ENCODE measurements at places on chromosomes 3 and 15. TPM values are rescaled to one million over a fixed set of nuclear protein-coding genes. Genes with fewer than 3 reads are reported as not detected.

IL17RE gene
- total RNA-seq = 1.7 TPM

SPINK8 gene
- total RNA-seq = not detected

ACSBG1 gene
- not detected for total RNA-seq

FBN1 gene
- total RNA-seq = 1.7 TPM

- DNase-seq = no peak
Observed at GRCh38 chr3:179083977-179084376, 12.4 kb upstream of the ZMAT3 start.

- DNase-seq = peak; percentile 61
Observed at GRCh38 chr3:179072100-179072438, 460 bp upstream of the ZMAT3 start.

- DNase-seq = no peak
Observed at GRCh38 chr15:80233581-80233980, 18.4 kb downstream of the CTXND1 start.

GRCh38 chr15:74580538-74581350, 34.9 kb upstream of the CLK3 start:
- no peak for DNase-seq

DNA sequence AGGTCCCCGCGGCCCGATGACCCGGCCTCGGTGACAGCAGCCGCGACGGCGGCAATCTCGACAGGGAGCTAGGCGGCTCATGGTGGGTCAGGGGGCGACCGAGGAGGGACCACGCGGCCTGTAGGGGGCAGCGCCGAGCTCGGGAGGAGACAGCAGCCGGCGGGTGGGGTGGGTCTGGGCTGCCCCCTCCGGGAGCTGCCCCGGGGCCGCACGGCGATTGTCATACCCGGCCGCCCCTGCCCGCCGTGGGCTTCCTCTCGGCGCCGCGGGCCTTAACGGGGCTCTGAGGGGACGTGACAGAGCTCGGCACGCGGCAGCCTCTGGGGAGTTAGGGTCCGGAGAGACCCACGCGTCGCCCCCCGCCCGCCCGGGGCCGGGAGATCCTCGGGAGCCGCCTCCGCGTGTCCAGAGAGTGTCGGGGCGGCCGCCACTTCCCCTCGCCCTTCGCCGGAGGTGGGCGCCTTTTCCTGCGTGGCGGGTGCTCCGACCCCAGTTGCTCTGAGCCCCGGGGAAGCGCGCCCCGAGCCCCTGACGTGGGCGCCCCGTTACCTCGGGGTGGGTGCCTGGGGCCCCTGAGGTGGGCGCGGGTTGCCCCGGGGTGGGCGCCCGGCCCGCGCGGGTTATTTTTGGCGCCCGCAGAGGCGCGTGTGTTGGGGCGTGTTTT, 539 bp upstream of the PLCL2 start:
- peak; percentile 70 for DNase-seq

DNA sequence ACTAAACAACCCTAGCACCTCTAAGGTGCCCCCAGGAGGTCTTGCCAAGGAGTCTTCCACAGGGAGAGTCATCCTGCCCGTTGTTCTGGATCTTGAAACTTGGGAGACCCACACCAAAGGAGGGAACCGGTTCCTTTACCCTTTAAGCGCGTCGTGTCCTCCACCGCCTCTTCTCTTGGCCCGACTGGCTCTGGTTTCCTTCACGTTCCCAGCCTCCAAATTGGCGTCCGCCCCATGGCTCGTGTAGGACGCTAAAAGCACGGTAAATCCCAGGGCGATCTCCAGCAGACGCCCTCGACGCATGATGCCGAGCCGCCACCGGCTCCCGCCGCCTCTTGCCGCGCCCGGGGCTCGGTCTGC, 1.1 kb downstream of the FBN1 start:
- no peak for DNase-seq

DNA sequence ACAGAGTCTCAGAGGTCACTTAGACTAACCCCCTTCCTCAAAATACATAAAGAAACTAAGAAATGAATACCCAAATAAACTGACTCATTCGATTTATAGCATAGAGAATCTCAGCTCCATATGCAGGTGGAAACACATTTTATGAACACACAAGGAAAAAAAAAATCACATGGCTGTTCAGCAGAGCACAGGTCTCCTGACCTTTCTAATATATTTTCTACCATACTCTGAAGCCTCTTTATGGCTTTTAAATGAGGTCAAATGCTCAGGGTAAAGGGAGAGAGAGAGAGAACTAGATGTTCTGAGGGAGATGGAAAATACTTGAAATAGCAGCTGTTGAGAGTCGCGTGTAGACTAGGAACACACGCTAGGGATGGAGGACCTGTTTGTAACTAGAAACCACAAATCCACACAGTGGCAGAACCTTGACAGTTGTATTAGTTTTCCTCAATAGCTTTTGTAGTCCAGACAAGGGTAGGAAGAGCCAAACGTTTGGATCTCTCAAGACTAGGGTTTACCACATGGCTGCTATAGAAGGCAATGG, 165.3 kb downstream of the FMN1 start:
- no peak for DNase-seq
